ENCODE measurements at places on chromosomes 7 and 10.

GRCh38 chr10:69884686-69885085 is 83.0 kb downstream of the COL13A1 start:
- DNase-seq, result no peak

DNA sequence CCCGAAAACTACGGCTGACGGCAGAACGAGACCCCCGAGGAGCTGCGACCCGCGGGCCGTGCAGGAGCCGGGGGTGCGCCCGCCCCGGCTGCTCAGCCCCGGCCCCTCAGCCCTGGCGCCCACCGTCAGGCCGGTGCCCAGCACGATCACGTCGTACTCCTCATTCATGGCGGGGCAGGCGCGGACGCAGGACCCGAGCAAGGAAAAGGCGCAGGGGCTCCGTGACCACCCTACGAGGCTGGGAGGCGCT is 218 bp downstream of the GDI2 start:
- no peak for DNase-seq

GRCh38 chr10:127195041-127195506 is 1.3 kb downstream of the INSYN2A start:
- DNase-seq, result no peak

GRCh38 chr7:38806912-38807311 is 102.1 kb downstream of the VPS41 start:
- DNase-seq, result no peak

DNA sequence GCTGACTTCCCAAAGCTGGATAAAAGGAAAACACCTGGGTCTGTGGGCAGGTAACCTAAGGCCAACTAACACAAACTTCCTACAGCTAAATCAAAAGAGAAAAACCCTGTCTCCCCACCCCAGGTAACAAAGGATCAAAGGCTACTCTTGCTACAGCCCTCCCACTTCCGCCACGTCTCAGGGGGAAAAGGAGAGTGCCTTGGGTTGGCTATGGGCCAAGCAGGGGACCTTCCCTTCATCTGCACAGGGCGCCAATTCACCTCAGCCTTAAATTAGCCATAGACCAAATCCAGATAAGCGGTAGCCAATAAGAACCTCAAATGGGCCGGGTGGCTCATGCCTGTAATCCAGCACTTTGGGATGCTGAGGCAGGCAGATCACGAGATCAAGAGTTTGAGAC is 69.1 kb upstream of the LANCL2 start:
- DNase-seq, result no peak

- DNase-seq, result no peak
These were observed 21.6 kb downstream of the SMKR1 start for GRCh38 chr7:129523924-129524323.

- no peak for DNase-seq
These were observed 81.9 kb downstream of the CNOT4 start for GRCh38 chr7:135428011-135428410.
